ENCODE measurements at places on chromosomes 5 and 9.
A peak's percentile ranks its signal among the peaks of the same experiment; 100 is the strongest.

DNA sequence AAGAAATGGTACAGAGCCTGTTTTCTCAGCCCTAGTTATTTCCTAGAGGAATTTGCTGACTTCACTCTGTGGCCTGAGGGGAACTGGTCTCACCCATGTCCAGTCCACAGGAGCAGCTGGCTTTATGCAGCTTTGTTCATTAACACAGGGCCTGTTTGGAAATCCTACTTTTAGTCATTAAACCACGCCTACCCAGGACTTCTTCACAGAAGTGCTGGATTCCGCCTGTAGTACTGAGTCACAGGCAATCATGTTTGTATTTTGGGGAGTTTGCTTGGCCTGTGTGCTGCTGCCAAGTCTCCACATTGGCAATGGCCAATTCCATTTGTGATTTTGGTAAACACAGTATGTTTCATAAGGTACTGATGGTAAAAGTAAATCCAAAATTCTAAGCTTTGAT lies 52.8 kb downstream of the CTNND2 start:
- DNase-seq = no peak

GRCh38 chr5:169705322-169705721 lies 68.2 kb downstream of the DOCK2 start:
- no peak for DNase-seq

DNA sequence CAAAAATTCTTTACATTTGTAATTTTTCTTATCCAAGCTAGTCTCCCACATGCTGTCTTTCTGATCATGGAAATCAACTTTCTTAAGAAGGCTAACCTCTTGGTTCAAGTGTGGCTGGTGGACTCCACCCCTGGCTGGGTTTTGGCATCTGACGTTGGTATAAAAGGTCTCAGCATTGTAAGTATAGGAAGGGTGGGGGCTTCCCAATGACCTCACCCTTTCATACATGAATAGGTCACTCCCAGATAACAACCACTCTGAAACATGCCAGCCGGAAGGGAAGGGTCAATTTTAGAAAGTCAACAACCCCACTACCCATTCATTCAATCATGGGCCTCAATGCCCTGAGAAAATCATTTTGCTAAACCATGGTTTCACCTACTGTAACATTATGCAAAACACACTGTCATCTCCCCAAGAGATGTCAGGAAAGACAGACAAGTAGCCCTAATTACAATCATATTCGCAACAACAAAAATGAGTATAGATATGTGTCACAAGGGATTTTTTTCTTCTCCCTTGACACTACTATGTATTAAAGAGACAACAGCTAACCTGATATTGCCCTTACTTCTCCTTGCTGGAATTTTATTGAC lies 31.9 kb upstream of the PCSK5 start:
- DNase-seq = no peak

DNA sequence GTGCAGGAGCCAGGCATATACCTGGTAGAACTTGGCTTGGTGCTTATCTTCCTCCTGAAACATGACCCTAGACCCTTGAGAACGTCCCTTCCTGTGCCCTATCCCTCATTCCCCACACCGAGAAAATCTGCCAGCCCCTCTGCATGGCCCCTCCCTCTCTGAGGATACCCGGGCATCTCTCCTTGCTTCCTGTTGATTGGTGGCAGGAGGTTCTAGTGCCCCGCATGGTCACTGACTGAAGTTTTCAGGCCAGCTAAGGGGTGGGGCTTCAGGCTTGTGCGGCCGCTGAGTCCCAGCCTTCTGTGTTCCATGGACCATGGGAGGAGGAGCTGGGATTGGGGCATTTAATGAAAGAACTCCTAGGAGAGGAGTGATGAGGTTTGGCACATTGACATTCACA lies 22.8 kb downstream of the IGIP start:
- DNase-seq = no peak

DNA sequence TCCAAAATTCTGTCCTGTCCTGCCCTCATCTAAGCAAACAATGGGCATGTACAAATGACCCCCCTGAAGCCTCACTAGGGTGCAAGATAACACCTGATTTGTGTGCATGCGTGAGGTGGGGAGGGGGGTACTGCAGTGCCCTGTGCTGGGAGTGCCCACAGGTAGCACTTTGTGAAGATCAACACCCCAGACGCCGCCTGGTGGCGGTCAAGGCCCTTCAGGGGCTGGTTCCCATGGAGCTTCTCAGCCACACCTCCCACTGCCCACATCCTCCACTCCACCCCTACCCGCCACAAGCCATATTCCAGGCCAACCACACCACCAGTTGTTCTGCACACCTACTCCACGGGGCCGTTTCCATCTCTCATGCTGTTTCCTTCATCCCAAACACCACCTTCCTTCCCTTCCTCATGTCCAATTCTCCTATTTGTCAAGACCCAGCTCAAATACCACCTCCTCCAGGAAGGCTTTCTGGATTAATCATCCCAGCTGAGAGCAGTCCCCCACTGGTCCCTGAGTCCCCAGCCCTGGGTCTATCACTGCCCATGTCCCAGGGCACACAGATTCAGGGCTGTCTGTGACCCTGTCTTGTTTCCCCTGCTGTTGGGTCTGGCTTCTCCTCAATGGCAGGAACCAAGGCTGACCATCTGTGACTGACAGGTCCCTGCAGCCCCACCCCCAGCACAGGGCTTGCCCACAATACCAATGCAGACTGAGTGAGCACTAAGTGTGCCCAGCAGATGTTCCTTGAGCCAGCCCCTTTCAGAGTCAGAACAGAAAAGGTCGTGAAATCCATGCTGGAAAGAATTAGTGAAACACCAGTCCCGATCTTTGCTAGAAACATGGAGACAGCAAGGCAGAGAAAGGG lies 178.4 kb downstream of the PAX5 start:
- peak; percentile 27 for DNase-seq

DNA sequence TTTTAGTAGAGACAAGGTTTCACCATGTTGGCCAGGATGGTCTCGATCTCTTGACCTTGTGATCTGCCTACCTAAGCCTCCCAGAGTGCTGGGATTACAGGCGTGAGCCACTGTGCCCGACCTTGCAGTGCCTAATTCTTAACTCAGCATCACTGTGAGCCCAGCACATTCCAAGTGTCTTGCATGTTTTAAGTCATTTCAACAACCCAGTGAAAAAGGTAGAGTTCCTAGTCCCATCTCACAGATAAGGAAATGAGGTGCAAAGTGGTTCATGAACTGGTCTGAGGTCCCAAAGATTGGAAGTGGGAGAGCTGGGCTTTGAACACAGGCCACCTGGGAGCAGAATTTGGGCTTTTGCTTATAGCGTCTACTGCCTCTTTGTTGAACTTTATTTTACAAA lies 68.0 kb downstream of the ZNF366 start:
- DNase-seq = no peak

GRCh38 chr9:96487949-96488348 lies 38.0 kb downstream of the HABP4 start:
- no peak for DNase-seq

- peak; percentile 82 for DNase-seq
Observed at GRCh38 chr9:127568971-127569885, 42.8 kb upstream of the STXBP1 start.

DNA sequence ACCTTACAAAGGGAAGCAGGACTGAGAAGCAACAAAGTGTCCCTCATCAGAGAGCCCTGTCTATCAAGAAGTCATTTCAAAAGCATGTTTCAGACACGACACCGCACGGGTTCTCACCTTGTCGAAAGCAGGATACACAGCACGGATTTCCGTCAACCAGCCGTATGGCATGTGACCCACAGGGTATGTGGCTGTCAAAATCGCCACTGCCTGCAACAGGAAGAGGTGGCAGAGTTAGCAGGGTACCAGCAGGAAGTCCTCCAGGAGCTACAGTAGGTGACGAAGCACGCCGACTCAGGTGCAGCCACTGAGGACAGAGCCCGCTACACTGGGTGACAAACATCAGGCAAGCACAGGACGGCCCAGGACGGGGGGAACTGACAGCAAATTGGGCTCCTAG lies 81.2 kb downstream of the OTULIN start:
- peak; percentile 34 for DNase-seq

GRCh38 chr5:101678481-101679193 lies 617.4 kb downstream of the SLCO4C1 start:
- peak; percentile 31 for DNase-seq

- DNase-seq = no peak
Observed at GRCh38 chr5:42772265-42772993, 15.8 kb downstream of the CCDC152 start.

- DNase-seq = no peak
Observed at GRCh38 chr5:91281401-91281800, 101.7 kb downstream of the ARRDC3 start.

GRCh38 chr9:700365-701282 lies 140.9 kb upstream of the DMRT1 start:
- no peak for DNase-seq

GRCh38 chr5:140293849-140294100 lies 9.1 kb downstream of the PFDN1 start:
- DNase-seq = no peak

GRCh38 chr9:84829471-84829870 lies 159.9 kb downstream of the NTRK2 start:
- DNase-seq = no peak

DNA sequence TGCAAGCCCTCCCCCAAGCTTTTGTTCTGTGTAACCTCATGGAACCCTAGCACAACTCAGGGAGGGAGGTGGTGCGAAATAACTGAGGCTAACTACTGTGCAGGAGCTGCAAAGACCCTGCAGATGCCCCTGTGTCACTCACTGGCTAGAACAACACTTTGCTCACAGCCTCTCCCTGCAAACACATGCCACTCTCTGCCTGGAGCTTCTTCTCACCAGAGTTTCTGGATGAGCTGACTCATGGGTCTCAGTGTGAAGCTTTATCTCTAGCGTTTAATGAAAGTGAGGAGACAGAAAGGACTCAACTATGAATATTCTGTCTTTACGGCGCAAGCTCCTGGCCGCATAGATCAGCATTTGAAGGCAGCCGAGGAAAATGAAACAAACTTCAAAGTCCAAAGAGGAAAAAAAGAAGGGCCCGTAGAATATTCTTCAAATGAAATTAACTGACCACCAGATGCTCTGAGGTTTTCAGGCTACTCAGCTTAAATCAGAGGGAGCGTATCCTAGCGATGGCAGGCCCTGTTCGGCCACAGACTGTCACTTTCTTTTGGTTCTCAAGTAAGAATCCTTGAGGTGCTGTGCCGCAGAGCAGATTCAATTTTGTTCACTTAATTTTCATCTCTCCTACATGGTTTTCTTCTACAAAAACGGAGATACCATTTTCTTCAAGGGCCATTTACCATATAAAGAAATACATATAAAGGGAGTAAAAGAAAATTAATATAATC lies 77.7 kb upstream of the TAS2R1 start:
- DNase-seq = no peak

GRCh38 chr9:35237311-35237710 lies 75.5 kb downstream of the UNC13B start:
- DNase-seq = no peak

GRCh38 chr5:93603793-93604643 lies 21.0 kb downstream of the NR2F1 start:
- DNase-seq = no peak

- no peak for DNase-seq
Observed at GRCh38 chr5:171898386-171898785, 108.1 kb downstream of the FBXW11 start.

DNA sequence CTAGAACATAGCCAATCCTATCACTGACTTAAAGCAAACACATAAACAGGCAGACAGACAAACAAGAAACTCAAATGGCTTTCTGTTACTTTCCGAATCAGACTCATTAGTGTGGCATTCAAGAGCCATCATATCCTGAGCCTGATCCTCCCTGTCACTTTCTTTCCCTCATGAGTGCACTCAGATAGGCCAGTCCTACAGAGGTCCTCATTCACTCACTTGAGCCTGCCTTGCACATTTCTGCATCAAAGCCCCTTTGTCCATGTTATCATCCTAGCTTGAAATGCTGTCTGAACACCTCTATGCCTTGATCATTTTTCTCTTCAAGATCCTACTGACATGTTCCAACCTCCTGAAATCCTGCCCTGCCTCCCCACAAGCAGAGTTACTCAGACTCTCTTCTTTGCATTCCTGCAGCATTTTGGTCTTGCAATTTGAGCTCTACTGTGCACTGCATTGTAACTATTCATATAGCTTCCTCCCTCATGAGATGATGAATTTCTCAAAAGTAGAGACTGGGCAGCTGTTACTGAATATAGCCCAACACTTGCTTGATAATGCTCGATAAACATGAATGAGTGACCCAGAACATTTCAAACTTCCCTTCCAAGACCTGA lies 126.9 kb downstream of the PALM2AKAP2 start:
- DNase-seq = no peak

- DNase-seq = no peak
Observed at GRCh38 chr5:54457094-54457862, 1.8 kb downstream of the HSPB3 start.

DNA sequence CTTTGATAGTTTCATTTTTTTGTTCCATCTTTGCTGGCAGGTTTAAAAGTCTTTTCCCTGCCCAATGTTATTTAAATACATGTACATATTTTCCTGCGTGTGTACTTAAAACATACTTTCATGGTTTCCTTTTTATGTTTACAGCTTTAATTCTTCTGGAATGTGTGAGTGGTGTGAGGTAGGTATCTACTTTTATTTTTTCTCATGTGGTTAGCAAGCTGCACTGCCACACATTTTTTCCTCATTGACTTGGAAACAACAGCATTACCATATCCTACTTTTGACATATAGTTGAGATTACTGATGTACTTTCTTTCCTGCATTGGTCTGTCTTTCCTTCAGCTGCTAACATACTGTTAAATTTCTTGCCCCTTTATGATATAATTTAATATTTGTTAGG lies 51.4 kb upstream of the COL15A1 start:
- no peak for DNase-seq

GRCh38 chr9:94697972-94698581 lies 28.4 kb upstream of the AOPEP start:
- DNase-seq = no peak

GRCh38 chr5:16784843-16785791 lies 151.0 kb downstream of the MYO10 start:
- DNase-seq = no peak

DNA sequence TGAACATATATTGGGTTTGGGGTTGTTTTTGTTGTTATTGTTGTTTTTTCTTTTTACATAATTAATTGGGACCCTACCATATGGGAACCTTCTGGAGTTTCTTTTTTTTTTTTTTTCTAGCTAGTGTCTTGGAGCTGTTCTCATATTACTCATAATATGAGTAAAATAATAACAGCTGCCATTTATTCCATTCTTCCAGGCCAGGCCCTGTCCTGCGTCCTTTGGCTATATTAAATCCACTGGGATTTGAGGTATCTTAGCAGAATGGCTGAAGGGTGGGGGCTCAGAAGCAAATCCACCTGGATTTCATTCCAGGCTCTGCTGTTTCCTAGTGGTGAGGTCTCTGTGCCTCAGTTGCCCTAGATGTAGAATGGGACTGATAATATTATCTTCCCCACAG lies 47.2 kb upstream of the RPL26L1 start:
- DNase-seq = no peak

Data from CD4-positive, alpha-beta T cell treated with Interleukin-1 beta for 1 hour (primary cell).